Glomerular endothelial cell (primary cell): ENCODE measurements at places on chromosomes 11 and 22. TPM values are rescaled to one million over a fixed set of nuclear protein-coding genes. Genes with fewer than 3 reads are reported as not detected.

OR4A5 gene
- total RNA-seq = not detected in 2 replicates

LRP4 gene
- total RNA-seq = 6.2 and 7.5 TPM in 2 replicates

DEUP1 gene
- total RNA-seq = not detected in 2 replicates

DTX4 gene
- 1.2 and 1.8 TPM in 2 replicates for total RNA-seq

MS4A6A gene
- 2.9 and 7.5 TPM in 2 replicates for total RNA-seq

KCTD14 gene
- total RNA-seq = 0.58 and 2.0 TPM in 2 replicates

NOX4 gene
- 37.7 and 65.5 TPM in 2 replicates for total RNA-seq

SAA4 gene
- total RNA-seq = not detected in 2 replicates

ENDOD1 gene
- total RNA-seq = 29.0 and 29.8 TPM in 2 replicates

CCDC87 gene
- total RNA-seq = 0.18 and 0.73 TPM in 2 replicates

PIK3IP1 gene
- 21.9 and 26.5 TPM in 2 replicates for total RNA-seq

ANO1 gene
- total RNA-seq = 0.70 and 3.0 TPM in 2 replicates

SLC22A12 gene
- not detected in 2 replicates for total RNA-seq

YAP1 gene
- total RNA-seq = 26.2 and 37.9 TPM in 2 replicates

PRG3 gene
- not detected in 2 replicates for total RNA-seq

TAF10 gene
- total RNA-seq = 81.6 and 122 TPM in 2 replicates

TSPAN32 gene
- total RNA-seq = not detected in 2 replicates

PKNOX2 gene
- 0.29 and 0.76 TPM in 2 replicates for total RNA-seq

CDC45 gene
- total RNA-seq = 5.4 and 11.5 TPM in 2 replicates

LAYN gene
- total RNA-seq = 19.3 and 29.6 TPM in 2 replicates

GAL gene
- total RNA-seq = 2.8 and 4.5 TPM in 2 replicates

PGR gene
- not detected in 2 replicates for total RNA-seq

CHRM1 gene
- not detected in 2 replicates for total RNA-seq

CD6 gene
- 0.15 and 1.6 TPM in 2 replicates for total RNA-seq

KMT5B gene
- 16.9 and 27.9 TPM in 2 replicates for total RNA-seq

INS gene
- not detected in 2 replicates for total RNA-seq

SPATA19 gene
- not detected in 2 replicates for total RNA-seq

SLC37A2 gene
- total RNA-seq = 0.70 and 6.9 TPM in 2 replicates

LMO2 gene
- 47.8 and 67.6 TPM in 2 replicates for total RNA-seq

TOMT gene
- not detected in 2 replicates for total RNA-seq

EXPH5 gene
- 0.82 TPM in 2 replicates for total RNA-seq

GLB1L2 gene
- total RNA-seq = 0.92 and 0.99 TPM in 2 replicates

C11orf16 gene
- total RNA-seq = not detected in 2 replicates

PRR33 gene
- total RNA-seq = not detected in 2 replicates

C11orf86 gene
- total RNA-seq = not detected in 2 replicates

DNAJB13 gene
- total RNA-seq = not detected in 2 replicates

PIH1D2 gene
- 0.41 and 1.5 TPM in 2 replicates for total RNA-seq

ARHGAP20 gene
- 0.29 and 0.70 TPM in 2 replicates for total RNA-seq

PAK1 gene
- 9.9 and 13.1 TPM in 2 replicates for total RNA-seq

MUC6 gene
- not detected in 2 replicates for total RNA-seq

LDHAL6A gene
- not detected in 2 replicates for total RNA-seq

MS4A6E gene
- total RNA-seq = not detected in 2 replicates

NRIP3 gene
- 8.4 and 18.3 TPM in 2 replicates for total RNA-seq
